ENCODE measurements at places on chromosomes 4 and X. TPM values are rescaled to one million over a fixed set of nuclear protein-coding genes. Genes with fewer than 3 reads are reported as not detected.

- H3K36me3 ChIP-seq = no peaks in the 10 kb centered on the region
- no peaks in the 10 kb centered on the region for H3K4me1 ChIP-seq
- H3K27me3 ChIP-seq = no peaks in the 10 kb centered on the region
- DNase-seq = no peak
Measured at GRCh38 chr4:114539985-114540384, 58.6 kb upstream of the UGT8 start.

Gene TAPT1
- total RNA-seq = 13.8 TPM

Gene SLC2A9
- 2.9 TPM for total RNA-seq

Gene FRAS1
- total RNA-seq = 14.3 TPM

Gene STAP1
- total RNA-seq = not detected

Data from pancreas (tissue), 10 donors.